Stimulated activated CD8-positive, alpha-beta memory T cell treated with anti-CD3 and anti-CD28 coated beads, Interleukin-4, amount 100 ng/mL, for 4 hours (primary cell): ENCODE measurements at places on chromosomes 11 and 22.

- no peak for DNase-seq
Observed at GRCh38 chr11:5421811-5422210, at the start of gene OR51Q1. TSS of gene OR51Q1 (plus strand) at chr11:5422111. CDS start at chr11:5422201, 90 bp downstream.

DNA sequence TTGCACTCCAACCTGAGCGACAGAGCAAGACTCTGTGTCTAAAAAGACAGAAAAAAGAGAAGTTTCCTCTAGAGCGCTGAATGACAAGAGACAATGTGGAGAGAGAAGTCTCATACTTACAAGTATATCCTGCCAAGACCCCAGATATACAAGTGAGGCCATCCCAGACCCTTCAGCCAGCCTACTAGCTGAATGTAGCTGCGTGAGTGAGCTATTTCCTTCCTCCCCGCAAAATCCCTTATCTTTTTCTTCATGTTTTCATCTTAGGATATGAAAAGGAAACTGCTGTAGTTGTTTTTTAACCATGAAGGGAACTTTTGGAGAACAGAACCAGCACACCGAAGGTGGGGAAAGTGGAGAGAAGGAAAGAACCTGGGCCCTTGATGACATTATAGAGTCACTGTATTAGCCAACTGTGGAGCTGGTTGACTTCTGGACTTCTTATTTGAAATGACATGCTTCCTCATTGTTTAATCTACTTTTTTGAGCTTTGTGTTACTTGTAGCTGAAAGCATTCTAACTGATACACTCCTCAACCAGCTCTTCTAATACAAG is 4.4 kb upstream of the DDX17 start:
- DNase-seq, result no peak

- DNase-seq, result no peak
Observed at GRCh38 chr11:27886857-27887256, 186.6 kb upstream of the BDNF start.

- no peak for DNase-seq
Observed at GRCh38 chr11:113896156-113896879, 8.3 kb upstream of the HTR3B start.

DNA sequence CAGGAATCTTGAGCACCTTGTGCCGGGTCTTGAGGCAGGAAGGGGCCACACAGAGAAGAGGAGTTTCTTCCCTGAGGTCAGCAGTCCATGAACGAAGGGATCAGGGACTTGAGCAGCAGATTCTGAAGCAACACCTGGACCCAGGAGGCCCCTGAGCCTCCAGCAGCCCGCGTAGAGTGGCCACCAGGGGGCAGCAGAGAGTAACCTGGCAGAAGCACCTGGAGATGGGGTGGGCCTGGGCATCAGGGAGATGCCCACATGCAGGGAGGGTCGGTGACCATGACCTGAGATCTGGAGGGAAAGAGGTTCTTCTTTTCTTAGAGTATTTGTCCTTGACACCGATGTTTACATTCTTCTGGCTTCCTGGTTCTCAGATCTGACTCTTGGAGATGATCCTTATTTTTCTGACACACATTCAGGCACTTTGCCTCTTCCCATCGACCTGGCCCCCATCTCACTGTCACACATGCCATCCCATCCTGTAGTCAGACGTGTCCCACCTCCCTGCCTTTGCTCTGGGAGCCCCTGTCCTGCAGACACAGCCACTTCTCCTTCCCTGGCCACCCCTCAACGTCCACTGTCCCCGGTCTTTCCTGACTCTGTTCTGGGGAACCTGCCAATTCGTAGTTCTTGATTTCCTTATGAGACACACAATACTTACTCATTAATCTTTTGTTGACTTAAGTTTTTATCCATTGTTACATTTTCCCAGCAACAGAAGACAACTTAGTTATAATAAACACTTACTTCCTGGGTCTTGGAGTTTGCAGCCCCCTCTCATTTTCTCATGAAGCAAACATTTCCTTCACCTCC is 66.5 kb downstream of the GGTLC2 start:
- DNase-seq, result peak; percentile 51

DNA sequence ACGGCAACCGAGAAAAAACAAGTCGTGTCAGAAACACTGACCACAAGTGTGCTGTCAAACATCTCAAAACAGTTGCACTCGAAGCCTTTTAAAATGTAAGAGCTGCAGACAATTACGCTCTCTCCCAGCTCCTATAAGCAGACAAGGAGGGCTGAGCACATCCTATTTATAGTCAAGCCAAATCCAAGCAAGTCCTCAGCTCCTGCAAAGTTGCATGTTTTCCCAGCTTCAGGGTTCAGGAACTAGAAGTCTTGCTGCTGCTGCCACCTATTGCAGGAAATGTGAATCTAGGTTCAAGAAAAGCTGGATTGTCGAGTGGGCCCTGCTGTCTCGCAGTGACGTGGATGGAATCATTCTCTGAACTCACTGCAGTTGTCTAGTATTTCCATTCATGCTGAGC is 15.5 kb downstream of the EFCAB6 start:
- DNase-seq, result no peak

DNA sequence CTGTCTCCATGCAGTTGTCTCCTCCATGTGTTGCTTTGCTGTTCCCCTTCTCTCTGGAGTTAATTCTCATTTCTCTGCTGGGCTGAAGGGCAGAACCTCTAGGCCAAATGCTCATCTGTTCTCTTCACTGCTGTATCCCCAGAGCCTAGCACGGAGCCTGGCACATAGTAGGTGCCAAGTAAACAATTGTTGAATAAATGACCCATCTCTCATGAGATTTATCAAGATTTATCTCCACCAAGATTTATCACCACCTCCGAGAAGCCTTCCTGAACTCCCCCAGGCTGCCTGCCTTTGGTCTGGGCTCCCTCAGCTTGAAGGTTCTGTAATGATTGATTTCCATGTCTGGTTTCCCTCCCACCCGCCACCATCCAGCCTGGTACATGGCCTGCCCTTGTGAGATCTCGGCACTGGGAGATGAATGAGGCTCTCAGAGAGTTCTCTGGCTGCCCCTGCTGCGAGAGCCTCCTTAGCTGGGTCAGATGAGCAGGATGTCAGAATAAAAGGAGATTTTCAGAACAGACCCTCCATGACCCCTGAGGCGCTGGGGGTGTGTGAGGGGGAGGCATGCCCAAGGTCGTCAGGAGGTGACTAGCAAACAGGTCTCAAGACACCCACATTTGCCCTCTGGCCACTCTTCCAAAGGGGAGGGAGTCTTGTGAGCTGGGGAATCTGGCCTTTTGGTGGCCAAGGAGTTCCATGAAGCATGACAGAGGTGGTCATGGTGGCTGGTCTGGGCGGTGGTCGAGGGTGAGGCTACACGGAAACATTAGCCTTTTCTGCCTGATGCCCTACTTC is 2.4 kb upstream of the GDPD5 start:
- no peak for DNase-seq
